NCI-H460 (cell line): ENCODE measurements at places on chromosomes 2 and 18. TPM values are rescaled to one million over a fixed set of nuclear protein-coding genes. Genes with fewer than 3 reads are reported as not detected.
A peak's percentile ranks its signal among the peaks of the same experiment; 100 is the strongest.

GRCh38 chr2:68031542-68032160 lies 31.2 kb downstream of the C1D start:
- DNase-seq, result peak; percentile 64

GRCh38 chr2:158131483-158131912 lies 29.8 kb downstream of the UPP2 start:
- no peak for DNase-seq

GRCh38 chr2:32900246-32900973 lies 46.3 kb upstream of the LTBP1 start:
- DNase-seq, result no peak

GRCh38 chr2:234249873-234250272 lies 199.4 kb downstream of the SPP2 start:
- no peak for DNase-seq

- no peak for DNase-seq
Measured at GRCh38 chr2:109597283-109597682, 16.5 kb downstream of the SEPTIN10 start.

- DNase-seq, result no peak
Measured at GRCh38 chr2:169561364-169561763, 12.3 kb downstream of the FASTKD1 start.

DNA sequence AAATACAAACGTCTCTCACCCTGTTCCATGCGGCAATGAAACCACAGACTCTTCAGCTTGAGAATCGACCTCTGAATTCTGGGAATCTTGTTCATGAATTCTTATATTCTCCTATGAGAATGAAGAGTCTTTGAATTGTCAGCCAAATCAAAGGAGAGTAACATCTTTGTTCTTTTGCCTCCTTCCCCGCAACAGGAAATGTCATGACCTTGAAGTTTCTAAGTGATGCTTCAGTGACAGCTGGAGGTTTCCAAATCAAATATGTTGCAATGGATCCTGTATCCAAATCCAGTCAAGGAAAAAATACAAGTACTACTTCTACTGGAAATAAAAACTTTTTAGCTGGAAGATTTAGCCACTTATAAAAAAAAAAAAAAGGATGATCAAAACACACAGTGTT lies 21.8 kb downstream of the TNFAIP6 start:
- DNase-seq, result no peak

DNA sequence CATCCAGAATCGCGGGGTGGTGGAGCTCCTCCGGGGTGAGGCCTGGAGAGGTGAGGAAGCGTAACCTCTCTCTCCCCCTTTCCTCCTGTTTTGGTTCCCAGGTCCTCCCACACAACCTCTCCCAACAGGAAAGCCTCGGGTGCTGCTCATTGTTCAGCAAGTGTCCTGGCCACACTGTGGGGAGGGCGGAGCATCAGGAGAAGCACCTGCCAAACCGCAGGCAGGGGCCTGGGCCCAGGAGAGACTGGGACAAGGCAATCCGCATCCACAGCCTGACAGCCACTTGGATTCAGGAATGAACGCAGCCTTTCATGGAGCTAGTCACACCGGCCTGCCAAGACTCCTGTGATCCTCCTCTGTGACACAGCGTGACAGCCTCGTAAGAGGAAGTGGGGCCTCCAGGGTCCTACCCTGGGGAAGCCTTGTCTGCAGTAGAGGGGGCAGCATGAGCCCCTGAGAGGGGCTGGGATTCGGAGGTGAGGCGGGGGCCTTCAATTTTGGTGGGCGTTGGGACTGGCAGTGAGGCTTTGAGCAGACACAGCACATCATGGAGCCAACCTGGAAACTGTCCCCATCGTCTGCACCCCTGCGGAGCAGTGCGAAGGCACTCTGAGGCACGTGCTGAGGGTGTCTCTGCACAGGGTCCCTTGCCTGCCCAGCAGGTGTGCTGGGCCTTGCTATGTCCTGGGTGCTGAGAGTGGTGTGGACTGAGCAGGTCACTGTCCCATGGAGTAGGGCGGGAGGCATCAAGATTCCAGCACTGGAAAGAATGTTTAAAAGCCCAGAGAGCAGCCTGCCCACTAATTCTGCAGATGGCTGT lies 62.2 kb downstream of the EDAR start:
- DNase-seq, result no peak

GRCh38 chr2:101295895-101296294 lies 12.6 kb downstream of the RNF149 start:
- DNase-seq, result no peak

DNA sequence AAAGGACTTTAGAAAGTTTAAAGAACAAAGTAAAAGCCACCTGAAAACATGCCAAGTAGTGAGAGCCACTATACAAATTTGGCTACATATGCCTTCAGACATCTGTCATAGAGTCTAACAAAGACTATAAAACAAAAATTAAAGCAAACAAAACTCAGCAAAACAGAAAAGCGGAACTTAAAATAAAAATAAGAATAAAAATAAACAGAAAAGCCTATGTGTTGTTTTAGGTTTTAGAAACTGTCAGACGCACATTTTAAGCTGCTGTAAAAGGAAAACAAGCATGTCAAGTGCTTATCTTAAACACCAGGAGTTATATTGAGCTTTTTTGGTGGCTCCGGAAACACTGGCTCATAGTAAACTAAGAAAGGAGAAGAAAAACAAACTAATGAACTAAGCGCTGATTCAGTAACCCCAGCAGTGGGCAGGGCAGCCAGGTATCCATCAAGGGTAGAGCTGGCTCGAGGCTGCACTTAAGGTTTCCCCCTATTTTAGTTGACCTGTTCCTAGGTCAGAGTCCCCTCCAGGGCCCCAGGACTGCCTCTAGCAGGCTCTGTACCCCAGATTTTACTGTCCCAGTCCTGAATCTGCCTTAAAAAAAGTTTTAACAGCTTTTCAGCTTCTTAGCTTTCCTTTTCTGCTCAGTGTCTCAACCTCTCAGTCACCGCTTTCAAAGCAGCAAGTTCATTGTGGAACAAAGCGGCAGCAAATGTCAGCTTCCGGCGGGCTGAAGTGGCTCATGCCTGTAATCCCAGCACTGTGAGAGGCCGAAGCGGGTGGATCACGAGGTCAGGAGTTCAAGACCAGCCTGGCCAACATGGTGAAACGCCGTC lies 15.4 kb upstream of the RMC1 start:
- DNase-seq, result no peak

GRCh38 chr2:65999796-66000195 lies 435.1 kb upstream of the MEIS1 start:
- no peak for DNase-seq

GRCh38 chr2:151338115-151338514 lies 19.3 kb upstream of the TNFAIP6 start:
- DNase-seq, result no peak

DNA sequence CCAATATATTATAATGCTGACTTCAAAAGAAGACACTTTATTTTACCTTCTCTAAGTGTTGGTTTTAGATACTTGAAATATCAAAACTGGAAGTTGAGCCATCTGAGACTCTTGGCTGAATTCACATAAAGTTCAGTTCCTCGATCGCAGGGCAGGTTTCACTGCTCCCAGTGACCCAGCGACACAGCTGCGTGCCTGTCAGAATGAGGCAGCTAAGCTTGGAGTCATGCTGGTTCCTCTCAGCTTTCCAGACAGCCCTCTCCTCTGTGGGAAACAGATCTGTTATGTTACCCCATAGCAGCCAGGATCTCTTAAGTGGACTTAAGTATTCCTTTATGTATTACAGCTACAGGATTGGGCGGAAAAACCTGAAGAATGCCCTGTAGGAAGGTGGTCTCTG lies 142.8 kb upstream of the ALPP start:
- no peak for DNase-seq

- no peak for DNase-seq
Measured at GRCh38 chr2:217993138-217993537, 9.7 kb downstream of the TNS1 start.

DNA sequence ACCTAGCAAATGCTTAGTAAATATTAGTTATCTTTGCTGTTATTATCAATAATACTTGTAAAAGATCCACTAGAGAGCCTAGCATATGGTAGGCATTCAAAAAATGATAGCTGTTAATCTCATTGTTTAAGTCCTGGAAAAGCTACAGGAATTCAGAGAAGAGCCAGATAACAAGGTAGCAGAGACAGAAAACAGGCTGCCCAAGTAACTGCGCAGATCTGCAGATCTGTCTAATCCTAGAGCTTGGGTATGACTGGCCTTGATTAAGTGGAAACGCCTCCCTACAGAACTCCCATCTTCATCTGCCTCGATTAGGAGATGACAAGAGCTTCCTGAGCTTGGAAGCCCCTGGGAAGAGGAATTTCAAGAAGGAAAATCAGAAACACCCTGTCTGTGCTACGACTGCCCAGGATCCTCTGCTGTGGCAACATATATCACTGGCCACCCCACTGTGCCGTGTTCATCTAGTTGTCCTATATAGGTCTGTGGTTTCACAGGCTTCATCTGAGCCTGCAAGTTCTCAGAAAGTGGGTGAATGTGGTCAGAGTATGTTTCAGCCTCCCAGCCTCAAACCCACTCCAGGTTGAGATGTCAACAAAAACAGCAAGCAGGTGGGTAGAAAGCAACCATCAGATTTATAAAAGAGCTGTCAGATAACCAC lies 151.5 kb upstream of the PKDCC start:
- DNase-seq, result no peak

DNA sequence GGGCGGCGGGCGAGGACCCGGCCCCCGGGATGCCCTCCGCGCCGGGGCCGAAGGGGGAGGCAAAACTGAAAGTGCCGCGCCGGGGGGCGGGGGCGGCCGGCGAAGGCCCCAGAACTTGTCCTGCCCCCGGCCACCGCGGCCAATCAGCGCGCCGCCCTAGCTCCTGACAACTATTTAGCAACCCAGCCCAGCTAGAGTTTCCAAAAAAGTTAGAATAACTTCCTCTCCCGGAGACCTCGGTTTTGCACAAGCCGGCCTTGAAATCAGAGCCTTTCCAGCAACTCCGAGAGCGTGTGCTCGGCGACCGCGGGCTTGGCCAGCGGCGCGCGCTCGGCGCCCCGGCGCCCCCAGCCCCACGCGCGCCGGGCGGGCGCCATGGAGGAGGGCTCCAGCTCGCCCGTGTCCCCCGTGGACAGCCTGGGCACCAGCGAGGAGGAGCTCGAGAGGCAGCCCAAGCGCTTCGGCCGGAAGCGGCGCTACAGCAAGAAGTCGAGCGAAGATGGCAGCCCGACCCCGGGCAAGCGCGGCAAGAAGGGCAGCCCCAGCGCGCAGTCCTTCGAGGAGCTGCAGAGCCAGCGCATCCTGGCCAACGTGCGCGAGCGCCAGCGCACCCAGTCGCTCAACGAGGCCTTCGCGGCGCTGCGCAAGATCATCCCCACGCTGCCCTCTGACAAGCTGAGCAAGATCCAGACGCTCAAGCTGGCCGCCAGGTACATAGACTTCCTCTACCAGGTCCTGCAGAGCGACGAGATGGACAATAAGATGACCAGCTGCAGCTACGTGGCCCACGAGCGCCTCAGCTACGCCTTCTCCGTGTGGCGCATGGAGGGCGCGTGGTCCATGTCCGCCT lies at the start of gene TWIST2:
Gene TWIST2, plus strand, starts transcription at position 245 of the 850 bp plus-strand sequence. Its CDS starts 131 bp downstream, at position 376.
- DNase-seq, result no peak

GRCh38 chr2:43326101-43326825 lies 99.9 kb upstream of the ZFP36L2 start:
- DNase-seq, result no peak

- no peak for DNase-seq
Measured at GRCh38 chr18:67260841-67261240, 255.7 kb downstream of the DSEL start.

DNA sequence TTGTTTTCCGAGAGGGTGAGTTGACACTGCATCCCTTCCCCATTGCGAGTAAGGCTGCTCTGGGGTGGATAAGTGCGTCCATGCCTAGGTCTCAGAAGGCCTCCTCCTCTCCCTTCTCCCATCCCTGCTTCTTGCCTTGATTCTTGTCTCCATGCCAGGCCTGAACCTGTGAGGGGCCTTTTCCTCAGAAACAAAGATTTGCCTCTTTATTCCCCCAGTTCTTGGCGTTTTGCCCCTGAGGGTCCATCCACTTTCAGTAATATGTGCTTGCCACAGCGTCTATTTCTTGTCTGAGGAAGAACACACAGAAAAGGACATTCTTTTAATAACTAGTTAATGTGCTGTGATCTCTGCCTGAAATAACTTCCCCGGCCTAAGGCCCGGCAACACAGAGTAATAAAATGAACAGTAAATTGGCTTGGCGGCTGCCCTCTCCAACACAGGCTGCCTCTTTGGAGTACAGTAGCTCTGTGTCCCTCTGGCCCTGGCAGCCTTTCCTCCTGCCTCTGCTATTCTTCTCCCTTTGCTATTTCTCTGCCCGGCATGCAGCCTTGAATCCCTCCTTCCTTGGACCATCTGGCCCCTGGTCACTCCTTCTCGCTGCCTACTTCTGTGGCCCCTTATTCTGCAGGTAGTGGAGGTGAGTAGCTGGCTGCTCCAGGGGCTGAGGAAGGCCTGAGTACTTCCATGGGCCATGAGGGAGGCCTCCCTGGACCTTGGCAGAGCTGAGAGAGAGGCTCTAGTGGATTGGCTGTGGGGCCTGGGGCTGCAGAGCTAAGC lies 4.4 kb downstream of the EHD3 start:
- DNase-seq, result no peak

- DNase-seq, result no peak
Measured at GRCh38 chr2:176161825-176162626, 4.9 kb downstream of the HOXD3 start.

- no peak for DNase-seq
Measured at GRCh38 chr2:18791172-18791797, 201.9 kb upstream of the NT5C1B start.

DNA sequence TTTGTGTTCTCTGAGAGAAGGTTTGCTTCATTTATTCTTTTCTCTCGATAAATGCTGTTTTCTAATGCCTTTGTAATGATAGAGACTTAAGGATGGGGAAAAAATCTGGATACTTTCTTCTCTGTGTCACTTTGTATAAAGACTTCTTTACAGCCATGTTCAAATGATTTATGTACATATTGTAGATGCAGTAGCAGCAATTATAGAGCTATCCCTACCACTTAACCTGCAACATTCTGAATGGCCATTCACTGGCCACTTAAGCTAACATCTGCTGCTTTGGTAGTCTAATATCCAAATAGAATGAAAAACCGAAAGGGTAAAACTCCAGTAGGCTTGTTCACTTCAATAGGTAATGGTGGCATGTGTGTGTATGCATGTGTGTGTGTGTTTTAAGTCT lies 97.8 kb downstream of the CSRNP3 start:
- DNase-seq, result no peak

DNA sequence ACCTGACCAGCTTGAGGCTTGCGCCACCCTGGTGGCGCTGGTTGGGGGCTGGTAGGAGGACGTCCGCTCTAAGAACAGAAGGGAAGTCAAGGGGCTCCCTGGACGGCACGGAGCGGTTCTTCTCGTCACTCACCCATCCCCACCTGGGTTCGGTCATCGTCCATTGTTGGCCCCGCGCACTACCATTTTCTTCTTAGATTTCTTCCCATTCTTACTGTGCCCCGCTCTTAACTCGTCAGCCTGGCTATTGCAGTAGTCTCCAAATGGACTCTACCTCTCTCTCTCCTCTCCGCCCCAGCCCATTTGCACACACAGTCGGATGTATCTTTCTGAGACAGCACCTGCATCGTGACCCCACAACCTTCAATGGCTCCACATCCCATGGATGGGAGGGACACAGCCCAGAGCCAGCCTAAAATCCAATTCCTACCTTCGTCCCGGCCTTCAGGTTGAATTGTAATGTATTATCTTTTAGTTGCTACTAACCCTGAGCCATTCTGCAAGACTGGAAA lies 814 bp upstream of the RAB1A start:
- no peak for DNase-seq

GRCh38 chr2:85929096-85930050 lies 40.6 kb upstream of the ST3GAL5 start:
- no peak for DNase-seq

Gene SATB2
- 13.4 and 13.7 TPM in 2 replicates for total RNA-seq

Gene RAD51AP2
- total RNA-seq, result not detected in 2 replicates

Gene IL36A
- total RNA-seq, result not detected in 2 replicates

Gene REG1B
- not detected in 2 replicates for total RNA-seq

Gene SLC9A2
- 19.3 and 20.1 TPM in 2 replicates for total RNA-seq

Gene VWA3B
- total RNA-seq, result not detected in 2 replicates

Gene INPP5D
- 0.79 and 1.3 TPM in 2 replicates for total RNA-seq

Gene ALPI
- not detected in 2 replicates for total RNA-seq

Gene LYPD6
- total RNA-seq, result 5.5 and 5.6 TPM in 2 replicates

Gene CFAP53
- total RNA-seq, result 0.35 and 0.84 TPM in 2 replicates
